T follicular helper cell (primary cell): ENCODE measurements at places on chromosomes 13 and 19.

DNA sequence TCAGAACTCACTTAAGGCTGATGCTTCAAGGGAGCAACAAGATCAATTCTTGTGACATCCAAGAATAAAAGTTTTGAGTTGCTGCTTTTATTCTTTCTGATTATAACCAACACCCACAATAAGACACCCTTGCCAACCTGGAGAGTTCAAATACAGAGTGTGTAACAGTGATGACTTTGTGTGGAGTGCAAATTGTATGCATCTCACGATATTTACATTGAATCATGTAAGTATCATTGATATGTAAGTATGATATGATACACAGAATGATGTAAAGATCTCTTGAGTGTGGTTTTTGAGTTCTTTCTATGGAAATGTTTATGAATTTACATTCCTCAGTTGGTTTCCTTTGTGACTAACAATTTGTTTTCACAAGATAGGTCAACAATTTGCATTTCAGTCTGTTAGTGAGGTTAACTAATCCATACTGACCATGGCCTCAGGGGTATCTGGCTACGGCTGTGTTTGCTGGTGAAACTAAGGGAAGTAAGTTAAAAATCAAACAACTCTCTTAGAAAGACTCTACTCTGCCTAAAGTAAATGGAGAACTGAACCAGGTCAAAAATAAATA, 12.4 kb downstream of the LHFPL6 start:
- DNase-seq, result no peak

DNA sequence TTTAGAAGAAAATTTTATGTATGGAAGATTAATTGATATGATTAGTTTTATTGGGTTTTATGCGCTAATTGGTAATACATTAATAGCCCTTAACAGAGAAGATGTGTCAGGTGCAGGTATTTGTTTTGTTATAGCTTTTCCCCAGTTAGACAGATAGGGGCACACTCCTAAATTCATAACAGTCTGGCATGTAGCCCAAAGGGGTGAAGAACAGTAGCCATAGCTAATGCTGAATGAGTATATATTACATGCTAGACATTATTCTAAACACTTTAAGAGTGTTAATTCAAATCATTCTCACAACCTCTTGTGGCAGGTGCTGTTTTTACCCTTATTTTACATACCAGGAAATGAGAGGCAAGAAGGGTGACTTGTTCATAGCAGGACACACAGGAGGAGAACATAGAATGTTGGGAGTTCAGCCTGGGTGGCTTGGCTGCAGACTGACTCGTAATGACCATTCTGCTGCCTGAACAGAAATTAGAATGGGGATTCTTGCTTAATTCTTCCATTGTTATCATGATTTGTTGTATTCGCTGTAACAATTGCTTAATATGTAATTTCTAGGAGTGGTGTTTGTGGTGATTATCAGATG, 20.1 kb downstream of the PCCA start:
- DNase-seq, result no peak

GRCh38 chr13:100480676-100481075, 107.9 kb downstream of the GGACT start:
- DNase-seq, result no peak

GRCh38 chr13:40662866-40663265, 3.6 kb downstream of the FOXO1 start:
- DNase-seq, result no peak

DNA sequence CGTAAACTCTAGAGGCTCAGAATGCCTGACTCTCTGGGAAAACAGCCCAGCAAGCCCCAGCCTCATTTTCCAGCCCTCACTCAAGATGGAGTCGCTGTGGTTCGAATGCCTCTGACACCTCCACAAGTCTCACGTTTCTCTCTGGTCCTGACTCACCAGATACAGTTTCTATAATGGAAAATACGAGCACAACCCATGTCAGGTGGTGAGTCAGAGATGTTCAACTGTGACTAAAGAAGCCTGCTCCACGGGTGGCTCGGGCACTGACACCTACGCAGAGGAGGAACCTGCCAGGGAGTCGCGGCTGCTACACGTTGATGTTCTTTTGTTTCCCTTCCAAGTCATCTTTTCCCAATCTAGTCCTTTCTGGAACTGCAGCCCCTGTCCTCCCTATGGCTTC, 87.1 kb upstream of the STK24 start:
- DNase-seq, result no peak

GRCh38 chr13:40682449-40683240, 16.2 kb upstream of the FOXO1 start:
- no peak for DNase-seq

DNA sequence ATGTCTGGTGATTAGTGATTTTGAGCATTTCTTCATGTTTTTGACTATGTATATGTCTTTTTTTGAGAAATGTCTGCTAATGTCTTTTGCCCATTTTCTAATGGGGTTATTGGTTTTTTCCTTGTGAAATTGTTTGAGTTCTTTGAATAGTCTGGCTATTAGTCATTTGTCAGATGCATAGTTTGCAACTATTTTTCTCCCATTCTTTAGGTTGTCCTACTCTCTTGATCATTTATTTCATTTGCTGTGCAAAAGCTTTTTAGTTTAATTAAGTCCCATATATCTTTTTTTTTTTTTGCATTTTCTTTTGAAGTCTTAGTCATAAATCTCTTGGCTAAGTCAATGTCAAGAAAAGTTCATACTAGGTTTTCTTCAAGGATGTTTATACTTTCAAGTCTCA, 449.8 kb downstream of the DACH1 start:
- no peak for DNase-seq

GRCh38 chr13:38213314-38213713, 136.3 kb upstream of the UFM1 start:
- no peak for DNase-seq

- DNase-seq, result no peak
Observed at GRCh38 chr19:19463348-19464117, 51.8 kb downstream of the TSSK6 start.

GRCh38 chr13:91710733-91711132, 312.3 kb downstream of the GPC5 start:
- no peak for DNase-seq

GRCh38 chr19:51089786-51090185, 7.1 kb upstream of the KLK14 start:
- no peak for DNase-seq

DNA sequence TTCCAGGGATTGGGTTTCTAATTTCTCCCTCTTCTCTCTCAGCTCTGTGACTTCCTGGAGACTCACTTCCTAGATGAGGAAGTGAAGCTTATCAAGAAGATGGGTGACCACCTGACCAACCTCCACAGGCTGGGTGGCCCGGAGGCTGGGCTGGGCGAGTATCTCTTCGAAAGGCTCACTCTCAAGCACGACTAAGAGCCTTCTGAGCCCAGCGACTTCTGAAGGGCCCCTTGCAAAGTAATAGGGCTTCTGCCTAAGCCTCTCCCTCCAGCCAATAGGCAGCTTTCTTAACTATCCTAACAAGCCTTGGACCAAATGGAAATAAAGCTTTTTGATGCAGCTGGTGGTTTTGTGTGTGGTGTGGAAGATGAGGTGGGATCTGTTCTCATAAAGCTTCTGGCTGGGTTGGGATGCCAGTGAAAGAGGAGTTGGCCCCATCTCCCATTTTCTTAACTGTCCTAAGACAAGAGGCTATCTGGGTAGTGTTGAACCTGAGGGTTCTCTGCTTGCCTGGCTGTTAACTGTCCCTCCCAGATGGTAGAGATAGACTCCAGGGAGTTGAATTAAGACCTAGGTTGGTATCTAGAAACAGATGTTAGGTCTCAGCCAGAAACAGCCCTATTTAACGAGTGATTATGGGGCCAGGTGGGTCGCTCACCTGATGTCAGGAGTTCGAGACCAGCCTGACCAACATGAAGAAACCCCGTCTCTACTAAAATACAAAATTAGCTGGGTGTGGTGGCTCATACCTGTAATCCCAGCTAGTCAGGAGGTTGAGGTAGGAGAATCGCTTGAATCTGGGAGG, 1.6 kb downstream of the FTL start:
- DNase-seq, result no peak

- no peak for DNase-seq
Observed at GRCh38 chr13:83496501-83496900, 385.8 kb downstream of the SLITRK1 start.
